Fibroblast of the aortic adventitia (primary cell): ENCODE measurements at places on chromosomes 7 and 10.
A peak's percentile ranks its signal among the peaks of the same experiment; 100 is the strongest.

- peak; percentile 40 for DNase-seq
Observed at GRCh38 chr10:119030421-119031250, 1.1 kb downstream of the NANOS1 start.

DNA sequence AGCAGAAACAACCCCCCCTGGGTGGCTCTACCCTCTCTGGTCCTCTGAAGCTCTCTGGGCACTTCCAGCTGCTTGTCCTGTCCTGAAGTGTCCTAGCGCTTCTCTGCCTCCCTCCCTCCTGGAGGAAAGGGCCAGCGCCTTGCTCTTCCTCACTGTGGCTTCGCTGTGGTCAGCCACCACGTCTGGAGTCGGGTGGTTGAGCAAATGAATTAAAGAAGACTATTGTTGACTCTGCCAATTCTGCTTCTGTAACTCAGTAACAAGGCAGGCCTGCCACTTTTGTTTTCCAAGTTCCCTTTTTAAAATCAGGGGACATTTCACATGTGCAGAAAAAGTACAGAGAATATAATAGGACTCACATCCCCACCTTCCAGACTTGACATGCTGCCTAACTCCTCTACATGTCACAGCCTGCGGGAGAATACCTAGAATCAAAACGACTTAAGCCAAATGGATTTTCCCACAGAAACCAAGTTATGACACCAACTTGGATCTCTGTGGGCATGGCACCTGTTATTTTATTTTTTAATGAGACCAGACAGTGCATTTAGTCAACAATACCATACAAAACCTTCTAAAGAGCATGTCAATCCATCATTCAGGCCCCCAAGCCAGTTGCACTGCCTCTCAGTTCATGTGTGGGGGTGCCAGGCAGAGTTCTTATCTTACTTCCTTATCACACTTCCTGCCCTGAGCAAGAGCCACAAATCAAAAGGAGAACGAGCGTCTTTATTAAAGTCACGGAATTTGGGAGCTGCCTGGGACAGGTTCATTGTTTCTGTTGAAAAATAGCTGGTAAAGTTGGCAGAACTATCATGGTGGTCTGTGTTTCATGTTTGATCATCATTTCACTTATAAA is 6.8 kb downstream of the FFAR4 start:
- DNase-seq: no peak

- DNase-seq: peak; percentile 62
Observed at GRCh38 chr7:133512560-133512959, 259.7 kb downstream of the EXOC4 start.

- peak; percentile 40 for DNase-seq
Observed at GRCh38 chr7:152521420-152522337, 85.9 kb upstream of the KMT2C start.

DNA sequence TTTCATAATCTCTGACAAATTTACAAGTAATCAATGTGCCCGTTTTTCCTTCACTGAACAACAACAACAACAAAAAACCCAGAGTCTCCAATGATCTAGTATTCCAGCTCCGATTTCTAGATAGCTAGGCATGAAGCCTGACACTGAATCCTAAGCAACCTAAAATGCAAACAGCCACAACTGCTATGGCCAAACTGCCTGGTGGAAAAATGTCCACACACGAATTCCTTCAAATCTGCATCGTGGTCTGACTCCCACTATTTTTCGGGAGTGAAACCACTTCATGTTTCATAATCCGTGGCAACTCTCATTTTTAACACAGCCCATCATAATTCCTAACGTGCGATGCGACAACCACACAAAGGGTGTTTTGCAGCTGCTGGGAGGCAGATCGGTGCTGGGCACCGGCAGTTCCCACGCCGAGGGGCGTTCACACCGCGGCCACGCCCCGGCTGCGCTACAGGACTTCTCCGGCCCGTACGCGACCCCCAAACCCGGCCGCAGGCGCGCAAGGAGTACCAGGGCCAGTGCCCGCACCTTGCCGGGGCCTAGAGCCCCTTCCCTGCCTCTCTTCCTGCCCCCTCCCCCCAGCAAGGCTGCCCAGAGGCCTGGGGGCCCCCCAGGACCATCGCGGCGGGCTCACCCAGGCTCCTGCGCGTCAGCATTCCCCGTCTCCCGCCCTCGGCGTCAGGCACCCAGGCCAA is 814 bp downstream of the RUFY2 start:
- DNase-seq: peak; percentile 60

- no peak for DNase-seq
Observed at GRCh38 chr10:73399063-73399462, 14.8 kb downstream of the ANXA7 start.

- no peak for DNase-seq
Observed at GRCh38 chr7:11221984-11222383, 248.3 kb downstream of the PHF14 start.

DNA sequence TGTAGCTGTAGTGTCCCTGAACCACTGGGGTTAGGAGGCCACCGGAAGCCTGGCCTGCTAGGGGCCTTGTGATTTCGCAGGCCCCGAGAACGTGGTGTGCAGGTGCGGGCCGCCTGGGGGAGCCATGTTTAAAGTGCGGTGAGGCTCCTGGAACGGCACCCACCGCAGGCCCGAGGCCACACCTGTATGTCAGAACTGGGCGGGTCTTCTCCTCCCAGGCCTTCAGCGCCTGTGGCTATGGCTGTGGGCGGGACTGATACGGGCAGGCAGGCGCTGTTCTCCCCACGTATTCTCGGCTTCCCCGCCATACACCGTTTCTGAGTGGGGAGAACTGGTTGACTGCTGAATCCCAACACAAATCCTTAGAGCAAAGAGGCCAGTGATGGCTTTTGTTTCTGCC is 74.8 kb downstream of the DNAJB6 start:
- DNase-seq: no peak

DNA sequence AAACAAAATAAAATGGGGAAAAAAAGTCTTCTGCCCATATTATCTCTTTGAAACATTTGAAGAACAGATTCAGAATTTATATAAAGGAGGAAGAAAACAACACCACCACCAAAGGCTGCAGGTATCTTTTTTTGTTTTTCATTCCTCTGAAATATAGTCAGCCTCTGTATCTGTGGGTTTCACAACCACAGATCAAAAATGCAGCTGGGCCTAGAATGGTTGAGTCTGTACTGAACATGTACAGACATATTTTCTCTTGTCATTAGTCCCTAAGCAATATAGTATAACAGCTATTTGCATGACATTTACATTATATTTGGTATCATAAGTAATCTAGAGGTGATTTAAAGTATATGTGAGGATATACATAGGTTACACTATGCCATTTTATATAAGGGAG is 559.7 kb upstream of the LRRN3 start:
- no peak for DNase-seq

DNA sequence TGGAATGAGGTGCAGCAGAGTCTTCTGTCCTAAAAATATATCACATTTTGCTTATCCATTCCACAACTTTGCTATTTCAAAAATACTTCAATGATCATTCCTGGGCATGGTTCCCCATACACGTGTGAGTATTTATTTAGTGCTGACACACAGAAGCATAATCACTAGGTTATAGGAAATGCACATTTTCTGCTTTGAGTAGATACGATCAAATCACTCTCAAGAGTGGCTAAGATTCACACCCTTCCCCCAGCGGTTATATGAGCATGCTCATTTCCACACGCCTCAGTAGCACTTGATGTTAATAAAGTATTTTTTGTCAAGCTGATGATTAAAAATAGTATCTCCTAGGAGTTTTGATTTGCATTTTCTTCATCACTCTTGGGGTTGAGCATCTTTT is 93.5 kb upstream of the LRRC4 start:
- DNase-seq: no peak

DNA sequence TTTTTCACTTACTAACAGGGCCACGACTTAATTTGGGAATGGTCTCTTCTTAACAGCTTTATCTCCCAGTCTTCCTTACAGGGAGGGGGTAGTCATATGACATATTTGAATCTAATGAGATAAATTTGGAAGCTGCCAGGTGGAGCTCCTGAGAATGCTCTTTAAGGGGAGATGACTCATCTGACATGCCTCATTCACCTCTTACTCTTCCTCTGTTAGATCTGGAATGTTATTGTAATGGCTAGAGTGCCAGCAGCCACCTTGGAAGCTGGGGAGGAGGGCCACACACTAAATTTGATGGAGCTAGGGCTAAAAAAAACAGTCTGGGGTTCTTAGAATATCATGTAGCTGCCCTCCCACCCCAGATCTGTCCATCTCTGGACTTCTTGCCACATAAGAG is 22.7 kb downstream of the HECW1 start:
- no peak for DNase-seq

GRCh38 chr7:117088623-117089194 is 135.4 kb downstream of the ST7 start:
- DNase-seq: no peak

GRCh38 chr10:92213049-92213448 is 77.8 kb downstream of the CPEB3 start:
- no peak for DNase-seq

DNA sequence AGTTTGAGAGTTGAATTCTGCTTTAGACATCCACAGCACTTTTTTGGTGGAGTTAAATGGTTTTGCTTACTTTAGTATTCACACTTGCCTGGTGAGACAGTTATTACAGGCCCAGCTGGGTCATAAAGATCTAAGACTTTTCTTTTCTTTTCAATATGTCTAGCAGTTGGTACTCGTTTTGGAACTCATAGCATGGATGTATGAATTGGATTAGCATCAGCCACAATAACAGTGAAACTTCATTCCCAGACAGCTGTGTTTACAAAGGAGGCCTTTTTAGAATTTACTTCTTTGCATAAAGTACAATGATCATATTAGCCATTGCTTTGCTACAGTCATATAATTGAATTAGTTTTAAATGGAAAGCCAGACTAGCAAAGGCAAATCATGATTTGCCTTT is 168.4 kb upstream of the DKK1 start:
- DNase-seq: no peak

GRCh38 chr10:49741108-49741995 is 20.8 kb downstream of the OGDHL start:
- peak; percentile 1 for DNase-seq

DNA sequence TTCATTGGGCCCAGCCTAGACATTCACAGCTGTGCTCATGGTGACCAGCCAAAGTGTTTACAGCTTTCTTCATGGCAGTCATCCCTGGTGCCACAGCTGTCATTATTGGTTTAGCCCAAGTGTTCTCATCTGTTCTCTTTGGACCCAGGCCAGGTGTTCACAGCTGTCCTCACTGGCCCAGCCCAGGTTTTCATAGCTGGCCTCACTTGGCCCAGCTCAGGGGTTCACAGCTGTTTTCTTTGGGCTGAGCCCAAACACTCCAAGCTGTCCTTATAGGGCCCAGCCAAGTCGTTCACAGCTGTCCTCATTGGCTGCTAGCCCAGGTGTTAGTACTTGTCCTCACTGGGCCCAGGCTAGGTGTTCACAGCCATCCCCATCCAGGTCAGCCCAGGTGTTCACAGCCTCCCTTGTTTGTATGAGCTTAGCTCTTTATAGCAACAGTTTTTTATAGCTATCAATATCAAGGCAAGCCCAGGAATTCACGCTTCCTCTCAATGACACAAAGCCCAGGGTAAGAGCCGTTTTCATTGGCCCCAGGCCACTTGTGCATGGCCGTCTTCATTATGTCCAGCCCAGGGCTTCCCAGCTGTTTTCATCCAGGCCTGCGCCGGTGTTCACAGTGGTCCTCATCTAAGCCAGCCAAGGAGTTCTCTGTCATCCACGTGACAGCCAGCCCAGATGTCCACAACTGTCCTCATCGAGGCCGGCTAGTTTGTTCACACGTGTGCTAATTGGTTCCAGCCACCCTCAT is 11.6 kb downstream of the FRG2B start:
- DNase-seq: no peak

DNA sequence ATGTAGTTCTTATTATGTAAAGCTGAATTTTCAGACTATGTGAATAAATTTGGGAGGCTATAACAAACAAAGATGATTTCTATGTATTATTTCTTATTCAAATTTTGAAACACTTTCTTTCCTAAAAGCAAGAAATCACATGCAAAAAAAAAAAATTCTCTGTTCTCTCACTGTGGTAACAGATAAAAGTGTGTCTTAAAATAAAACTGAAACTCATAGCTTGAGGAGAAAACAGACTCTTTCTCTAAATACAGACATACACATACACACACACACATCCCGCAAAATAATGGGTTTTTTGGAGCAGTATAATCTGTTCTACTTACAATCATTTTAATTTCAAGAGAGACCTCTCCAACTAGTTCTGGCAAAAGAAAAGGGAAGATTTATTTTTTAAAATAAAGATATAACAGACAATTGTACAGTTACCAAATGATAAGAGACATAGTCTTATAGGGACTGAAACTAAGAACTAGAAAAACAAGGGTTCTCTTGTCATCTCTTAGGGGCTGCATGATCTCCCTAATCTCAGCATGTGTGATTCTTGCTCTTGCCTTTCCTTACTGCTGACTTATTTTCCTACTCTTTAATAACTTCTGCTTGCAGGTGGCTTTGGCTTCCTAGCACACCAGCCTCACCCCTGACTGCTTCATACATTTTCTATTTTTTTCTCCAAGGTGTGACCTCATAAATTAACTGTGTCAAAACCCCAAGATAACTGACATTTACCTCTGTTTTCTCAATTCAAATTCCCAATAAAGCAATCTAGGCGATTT is 483.5 kb upstream of the POT1 start:
- DNase-seq: no peak

GRCh38 chr10:5956146-5956936 is 21.0 kb downstream of the IL15RA start:
- no peak for DNase-seq

DNA sequence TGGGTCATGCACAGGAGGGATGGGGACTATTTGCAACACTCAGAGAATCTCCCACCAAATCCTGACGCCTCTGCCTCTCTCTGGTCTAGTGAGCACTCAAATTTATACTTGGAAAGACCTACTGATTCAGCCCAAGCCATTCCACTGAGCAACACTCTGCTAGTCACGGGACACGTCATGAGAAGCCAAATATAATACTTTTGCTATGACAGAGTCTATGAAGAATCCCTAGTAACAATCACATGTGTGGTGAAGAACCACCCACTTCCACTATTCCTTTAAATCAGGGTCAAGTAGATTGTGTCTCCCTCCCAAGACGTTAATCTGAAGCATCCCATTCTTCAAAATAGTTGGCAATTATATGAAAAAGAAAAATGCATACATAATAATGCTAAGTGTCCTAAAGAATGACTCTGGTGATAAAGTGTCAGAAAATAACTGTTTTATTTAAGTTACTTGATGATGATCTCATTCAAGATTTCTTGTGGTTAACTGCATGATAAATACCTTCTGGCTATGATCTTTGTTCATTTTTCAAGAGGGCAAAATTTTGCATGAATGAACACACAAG is 28.5 kb downstream of the CHCHD3 start:
- DNase-seq: peak; percentile 97

- DNase-seq: no peak
Observed at GRCh38 chr7:80131675-80132435, 2.8 kb upstream of the GNAI1 start.

- no peak for DNase-seq
Observed at GRCh38 chr7:80387634-80388193, 124.2 kb downstream of the GNAT3 start.
